Activated CD8-positive, alpha-beta T cell treated with anti-CD3 and anti-CD28 coated beads, Interleukin-2, amount 10 ng/mL, durations not matched to agents 7 days and 5 days (primary cell): ENCODE measurements at places on chromosomes 3 and 15. TPM values are rescaled to one million over a fixed set of nuclear protein-coding genes. Genes with fewer than 3 reads are reported as not detected.

OSBPL10 gene
- total RNA-seq: 0.05 TPM

BCHE gene
- not detected for total RNA-seq

GABRR3 gene
- not detected for total RNA-seq

PRR23C gene
- total RNA-seq: not detected

VGLL3 gene
- total RNA-seq: not detected

MASP1 gene
- not detected for total RNA-seq

CPEB1 gene
- total RNA-seq: 0.18 TPM

MESP2 gene
- not detected for total RNA-seq

TMEM266 gene
- not detected for total RNA-seq

CFAP100 gene
- total RNA-seq: not detected

DNA sequence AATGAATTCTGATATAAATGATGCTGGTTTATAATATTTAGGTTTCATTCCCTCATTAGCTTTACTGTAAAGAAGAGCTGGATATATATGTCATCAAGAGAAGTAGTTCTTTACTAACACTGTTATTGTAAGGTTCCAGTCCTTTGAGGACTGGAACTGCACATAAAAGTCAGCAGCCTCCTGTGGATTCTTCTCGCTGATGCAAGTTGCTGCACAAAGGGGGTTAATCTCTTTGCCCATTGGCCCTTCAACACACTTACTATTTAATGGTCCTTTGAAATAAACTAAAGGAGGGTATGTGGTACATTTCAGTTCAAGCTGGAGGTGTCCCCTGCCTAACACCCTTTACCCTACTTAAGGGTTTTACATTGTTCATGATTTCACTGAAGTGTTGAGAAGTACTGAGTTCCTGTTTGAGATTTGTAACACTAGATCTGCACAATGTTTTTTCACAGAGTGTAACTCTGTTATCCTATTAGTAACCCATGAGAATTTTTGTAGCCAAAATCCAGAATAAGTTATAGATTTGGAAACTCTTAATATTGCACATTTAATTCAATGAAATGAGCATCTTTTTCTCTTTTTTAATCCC, 43.9 kb downstream of the NR2C2 start:
- no peak for DNase-seq

DNA sequence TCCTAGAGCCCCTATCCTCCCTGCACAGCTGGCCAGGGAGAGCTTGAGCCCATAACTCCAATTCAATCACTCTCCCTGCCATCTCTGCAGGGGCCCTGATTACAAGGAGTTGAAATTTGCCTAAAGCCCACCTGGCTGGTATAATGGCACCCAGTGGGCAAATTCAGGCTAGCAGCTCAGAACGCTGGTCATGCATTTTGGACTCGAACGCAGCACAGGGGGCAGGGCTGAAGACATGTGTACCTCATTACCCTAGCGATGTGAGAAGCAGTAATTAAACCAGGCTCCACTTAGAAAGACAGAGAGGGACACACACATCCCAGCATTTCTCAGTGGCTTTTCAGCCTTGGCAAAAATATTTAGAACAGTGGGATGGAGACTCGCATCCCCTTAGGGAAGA, 3.2 kb downstream of the INSYN1 start:
- DNase-seq: no peak

- no peak for DNase-seq
Measured at GRCh38 chr3:134929976-134930375, 134.9 kb downstream of the EPHB1 start.

- no peak for DNase-seq
Measured at GRCh38 chr3:4734454-4734853, 241.3 kb downstream of the ITPR1 start.

GRCh38 chr3:155872904-155873646, 2.6 kb downstream of the GMPS start:
- DNase-seq: no peak

DNA sequence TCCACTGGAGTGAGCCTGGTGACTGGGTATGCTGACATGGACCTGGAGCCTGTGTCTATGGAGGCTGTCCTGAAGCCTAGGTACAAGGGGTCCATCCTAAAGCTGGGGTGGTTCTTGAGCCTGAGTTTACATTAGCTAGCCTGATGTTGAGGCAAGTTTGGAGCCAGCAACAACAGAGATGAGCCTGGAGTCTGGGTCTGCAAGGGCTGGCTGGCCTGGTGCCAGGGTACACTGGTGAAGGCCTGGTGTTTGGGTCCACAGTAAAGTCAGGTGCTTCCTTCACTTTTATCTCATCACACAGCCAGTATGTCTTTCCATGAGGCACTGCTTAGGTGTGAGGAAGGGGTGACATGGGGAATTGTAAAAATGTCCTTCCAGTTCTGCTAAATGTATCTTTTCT, 49.5 kb downstream of the TP63 start:
- no peak for DNase-seq

GRCh38 chr15:76809412-76810103, 95.6 kb downstream of the SCAPER start:
- no peak for DNase-seq

DNA sequence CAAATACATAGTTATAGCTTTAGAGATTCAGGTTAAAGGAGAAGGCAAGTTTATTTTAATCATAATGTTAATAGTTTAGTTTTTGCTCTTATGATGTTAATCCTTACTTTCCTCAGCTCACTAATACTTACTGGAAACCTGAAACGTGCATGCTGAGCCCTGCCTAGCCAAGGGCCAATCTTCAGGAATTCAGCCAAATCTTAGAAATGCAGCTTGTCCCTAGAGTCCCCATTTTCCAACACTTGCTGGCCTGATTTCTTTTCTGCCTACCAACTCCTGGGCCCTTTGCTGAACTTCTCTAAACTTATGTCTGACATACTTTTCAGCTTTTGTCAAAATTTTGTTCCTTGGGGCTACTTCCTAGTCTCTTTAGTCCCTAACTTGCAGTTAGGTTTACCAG, 22.8 kb downstream of the BCHE start:
- no peak for DNase-seq

DNA sequence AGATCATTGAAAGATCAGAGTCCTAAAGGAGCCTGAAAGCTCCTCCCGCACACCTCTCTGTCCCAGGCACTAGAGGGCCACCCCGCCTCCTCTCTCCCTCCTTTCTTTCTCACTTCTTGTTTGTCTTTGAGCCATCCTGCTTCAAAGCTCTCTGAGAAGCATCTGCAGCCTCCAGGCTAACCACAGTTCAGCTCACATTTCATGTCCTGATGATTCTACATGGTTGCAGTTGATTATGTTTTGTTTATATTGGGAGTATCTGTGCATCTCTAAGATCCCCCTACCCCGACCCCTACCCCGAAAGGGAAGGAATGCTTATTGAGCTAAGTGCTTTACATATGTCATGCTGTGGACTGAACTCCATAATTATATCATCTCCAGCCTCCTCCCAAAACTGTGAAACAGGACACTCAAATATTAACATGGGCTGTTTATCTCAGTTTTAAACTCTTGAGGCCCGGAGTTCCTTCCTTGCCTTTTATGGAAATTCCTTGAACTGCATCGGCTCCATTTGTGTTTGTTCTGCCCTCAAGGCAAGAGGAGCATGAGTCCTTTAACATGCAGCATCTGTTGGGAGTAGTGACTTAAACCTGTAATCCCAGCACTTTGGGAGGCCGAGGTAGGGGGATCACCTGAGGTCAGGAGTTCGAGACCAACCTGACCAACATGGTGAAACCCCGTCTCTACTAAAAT, 30.9 kb downstream of the MGLL start:
- DNase-seq: peak; percentile 67

DNA sequence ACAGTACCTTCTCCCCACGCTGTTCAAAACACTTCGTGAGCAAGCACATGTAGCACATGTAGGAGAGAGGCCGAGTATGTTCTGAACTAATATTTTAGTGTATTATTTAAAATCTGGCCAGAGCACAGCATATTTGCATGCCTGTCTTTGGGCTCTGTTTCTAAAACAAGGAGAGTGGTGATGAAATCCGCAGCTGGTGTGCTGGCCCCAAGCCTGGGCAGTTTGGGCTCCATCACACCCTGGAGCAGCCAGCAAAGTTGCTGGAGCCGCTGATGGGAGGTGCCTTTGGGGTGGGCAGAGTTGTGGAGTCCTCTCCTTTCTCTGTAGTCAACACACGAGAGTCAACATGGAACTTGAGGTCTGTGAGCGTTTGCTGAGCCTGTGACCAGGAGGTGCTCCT, 116.6 kb downstream of the SLCO3A1 start:
- DNase-seq: no peak

DNA sequence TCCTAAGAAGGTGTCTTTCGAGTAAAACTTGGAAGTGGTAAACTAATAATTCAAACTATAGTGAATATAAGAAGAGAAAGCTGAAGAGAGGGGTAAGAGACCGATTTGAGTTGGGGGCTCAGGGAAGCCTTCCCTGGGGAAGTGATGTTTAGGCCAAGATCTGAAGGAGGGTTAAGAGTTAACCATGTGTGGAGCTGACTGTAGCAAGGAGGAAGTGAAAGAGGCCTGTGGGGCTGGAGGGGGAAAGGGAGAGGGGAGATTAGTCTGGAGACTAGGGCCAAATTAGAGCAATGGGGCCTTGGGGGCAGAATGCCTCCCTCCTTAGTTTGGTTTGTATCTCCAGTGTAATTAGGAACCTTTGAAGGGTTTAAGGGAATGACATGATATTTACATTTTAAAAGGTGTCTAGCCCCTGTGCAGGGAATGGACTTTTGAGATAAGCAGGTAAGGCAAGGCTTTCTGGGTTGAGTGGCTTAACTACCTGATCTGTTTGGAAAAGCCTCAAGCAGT, 2.2 kb downstream of the ZNF592 start:
- DNase-seq: no peak

DNA sequence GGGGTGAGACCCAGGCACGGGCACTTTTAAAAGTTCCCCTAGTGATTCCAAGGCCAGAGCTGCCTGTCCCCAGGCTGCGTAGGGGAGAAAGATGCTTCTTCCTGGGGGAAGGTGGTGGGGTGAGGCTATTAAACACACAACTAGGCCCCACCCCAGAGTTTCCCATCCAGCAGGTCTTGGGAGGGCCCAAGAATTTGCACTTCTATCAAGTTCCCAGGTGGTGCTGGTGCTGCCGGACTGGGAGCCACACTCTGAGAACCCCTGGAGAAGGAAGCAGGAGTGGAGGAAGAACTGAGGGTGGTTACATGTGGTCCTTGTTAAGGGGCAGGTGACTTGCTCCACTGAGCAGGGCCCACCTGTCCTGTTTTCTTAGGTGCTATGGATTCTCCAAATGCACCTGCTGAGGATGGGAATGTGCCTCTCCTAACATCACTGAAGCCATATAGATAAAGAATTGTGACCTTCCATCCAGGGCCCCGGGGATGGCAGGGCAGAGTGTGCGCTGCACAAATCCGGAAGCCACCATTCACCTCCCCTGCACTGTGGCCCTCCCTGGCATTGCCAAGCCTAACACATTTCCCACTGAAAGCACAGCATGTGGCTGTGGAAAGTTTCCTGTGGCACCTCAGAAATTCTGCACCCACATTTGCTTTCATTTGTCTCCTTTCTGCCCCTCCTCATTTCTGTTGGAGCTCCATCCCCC, 111.5 kb upstream of the MEF2A start:
- no peak for DNase-seq

DNA sequence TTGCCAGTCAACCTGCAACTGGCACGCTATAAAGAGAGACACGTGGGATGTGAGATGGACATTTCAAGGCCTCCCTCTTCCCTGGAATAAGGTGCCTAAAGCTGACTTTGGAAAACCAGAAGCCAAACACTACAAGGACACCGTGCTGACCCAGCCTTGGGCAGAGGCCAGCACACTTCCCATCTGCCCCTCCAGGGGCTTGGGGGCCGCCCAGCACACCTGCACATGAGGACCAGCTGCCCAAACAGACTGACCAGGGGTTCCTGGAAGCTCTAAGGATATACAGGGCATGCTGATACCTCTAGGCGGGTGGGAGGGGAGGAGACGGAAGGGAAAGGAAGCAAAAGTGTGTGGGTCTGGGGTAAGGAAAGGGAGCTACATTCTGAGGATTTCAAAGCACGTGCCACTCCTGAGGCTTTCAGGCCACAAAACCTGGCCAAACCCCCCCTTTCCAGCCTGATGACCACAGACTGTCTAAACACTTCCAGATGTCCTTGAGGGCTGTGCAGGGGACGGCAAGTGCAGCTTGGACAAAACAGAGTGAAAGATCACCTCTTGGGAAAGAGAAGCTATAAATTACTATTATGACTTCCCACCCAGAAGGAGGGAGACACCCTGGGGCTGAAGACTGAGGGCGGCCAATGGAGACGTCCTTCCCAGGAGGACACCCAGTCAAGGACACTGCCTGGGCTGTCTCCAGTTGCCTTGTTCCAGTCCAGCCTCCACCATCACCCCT, 57.9 kb downstream of the ADCY5 start:
- no peak for DNase-seq

- DNase-seq: no peak
Measured at GRCh38 chr3:53809764-53810400, 36.3 kb downstream of the CHDH start.

DNA sequence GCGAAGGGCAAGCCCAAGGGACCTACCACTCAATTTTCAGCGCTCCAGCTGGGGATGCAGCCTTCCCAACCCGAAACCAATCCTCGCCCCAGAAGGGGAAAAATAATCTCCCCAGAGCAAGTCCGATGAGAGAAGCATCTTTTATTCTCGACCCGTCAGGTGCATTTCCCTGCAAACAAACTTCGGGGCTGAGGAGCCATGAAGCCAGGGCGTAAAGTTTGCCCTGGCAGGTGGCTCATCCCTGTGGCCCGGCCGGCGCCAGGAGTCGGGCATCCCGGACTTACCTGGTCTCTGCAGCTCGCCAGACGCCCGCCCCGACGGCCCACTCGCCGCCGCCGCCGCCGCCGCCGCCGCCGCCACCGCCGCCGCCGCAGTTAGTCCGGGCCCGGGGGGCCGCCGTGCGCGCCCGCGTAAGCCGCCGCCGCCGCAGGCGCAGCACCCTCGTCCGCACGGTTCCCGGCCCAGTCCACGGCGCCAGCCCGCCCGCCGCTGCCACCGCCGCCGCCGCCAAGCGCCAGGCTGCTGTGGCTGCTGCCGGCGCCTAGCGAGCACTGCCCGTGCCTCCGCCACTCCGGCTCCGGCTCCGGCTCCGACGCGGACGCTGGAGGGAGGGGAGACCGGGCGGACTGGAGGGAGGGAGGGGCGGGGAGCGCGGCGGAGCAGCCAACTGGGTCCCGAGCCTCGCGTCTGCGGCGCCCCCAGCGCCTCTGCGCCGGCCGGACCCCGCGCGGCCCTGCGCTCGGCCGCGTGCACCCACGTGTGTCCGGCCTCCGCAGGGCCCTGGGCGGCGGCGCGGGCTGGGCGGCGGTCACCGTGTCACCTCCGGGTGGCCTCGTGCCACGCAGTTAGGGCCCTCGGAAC, at the start of gene CNTN3:
Gene CNTN3 (minus strand): TSS at position 553 of the 861 bp plus-strand sequence. CDS start 93,547 bp downstream, outside the sequence.
- DNase-seq: no peak

DNA sequence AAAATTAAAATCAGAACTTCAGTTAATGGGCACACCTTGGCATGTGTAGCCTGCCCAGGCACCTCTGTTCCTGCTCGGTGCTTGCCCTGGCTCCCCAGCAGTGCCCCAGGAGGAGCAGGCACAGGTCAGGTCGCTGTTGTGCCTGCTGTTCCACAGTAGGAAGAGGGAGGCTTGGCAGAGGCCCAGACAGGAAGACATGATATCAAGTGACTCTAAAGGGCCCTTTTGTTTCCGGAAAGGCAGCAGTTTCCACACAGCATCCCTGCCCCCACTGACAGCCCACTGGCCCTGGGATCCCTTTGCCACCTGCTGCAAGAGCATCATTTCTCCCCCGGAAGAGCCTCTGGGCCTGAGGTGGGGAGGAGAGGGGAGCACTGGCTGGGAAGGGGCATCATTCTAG, 40.5 kb upstream of the HES1 start:
- DNase-seq: peak; percentile 24

- DNase-seq: no peak
Measured at GRCh38 chr15:53549697-53550305, 209.7 kb downstream of the WDR72 start.

- no peak for DNase-seq
Measured at GRCh38 chr3:19948226-19948591, 1.3 kb downstream of the RAB5A start.
